Neural progenitor cell (in vitro differentiated cells): ENCODE measurements at places on chromosomes 1 and 21. TPM values are rescaled to one million over a fixed set of nuclear protein-coding genes. Genes with fewer than 3 reads are reported as not detected.

The PALMD gene
- total RNA-seq = not detected in 2 replicates

The C1orf116 gene
- 0.04 and 0.56 TPM in 2 replicates for total RNA-seq

The PGBD5 gene
- 1.2 and 3.6 TPM in 2 replicates for total RNA-seq

The HMGCL gene
- total RNA-seq = 20.7 and 30.7 TPM in 2 replicates

The EPHB2 gene
- 38.3 and 80.2 TPM in 2 replicates for total RNA-seq

The LMX1A gene
- total RNA-seq = 6.6 and 8.7 TPM in 2 replicates

The AQP10 gene
- not detected in 2 replicates for total RNA-seq

The CD1E gene
- total RNA-seq = not detected in 2 replicates

DNA sequence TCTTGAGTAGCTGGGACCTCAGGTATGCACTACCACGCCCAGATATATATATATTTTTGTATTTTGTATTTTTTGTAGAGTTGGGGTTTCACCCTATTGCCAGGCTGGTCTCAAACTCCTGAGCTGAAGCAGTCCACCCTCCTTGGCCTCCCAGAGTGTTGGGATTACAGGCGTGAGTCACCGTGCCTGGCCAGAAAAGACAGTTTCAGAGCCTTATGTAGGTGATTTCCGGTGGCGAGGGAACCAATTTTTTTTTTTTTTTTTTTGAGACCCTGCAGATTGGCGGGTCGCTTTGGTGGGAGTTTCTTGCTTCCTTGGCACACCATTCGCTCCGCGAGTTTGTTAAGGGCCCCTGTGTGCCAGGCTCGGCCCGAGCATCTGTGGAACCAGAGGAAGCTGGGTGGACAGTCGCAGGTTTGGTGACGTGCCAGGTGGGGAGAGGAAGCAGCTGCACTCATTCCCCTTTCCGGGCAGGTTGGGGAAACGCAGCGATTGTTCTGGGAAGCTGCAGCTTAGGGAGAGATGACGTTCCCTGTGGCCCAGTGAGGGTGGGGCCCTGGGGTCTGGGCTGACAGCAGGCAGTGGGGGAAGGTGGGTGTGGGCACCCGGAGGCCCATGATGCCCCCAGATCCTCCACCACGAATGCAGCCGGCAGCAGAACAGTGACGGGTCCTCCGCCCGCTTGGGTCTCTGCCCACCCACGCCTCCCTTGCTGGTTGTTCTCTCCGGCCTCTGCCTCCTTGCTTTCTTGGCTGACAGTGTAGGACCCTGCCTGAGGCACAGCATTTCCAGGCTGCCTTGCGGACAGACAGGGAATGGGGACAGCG lies 25.1 kb downstream of the SPSB1 start:
- DNase-seq = no peak

DNA sequence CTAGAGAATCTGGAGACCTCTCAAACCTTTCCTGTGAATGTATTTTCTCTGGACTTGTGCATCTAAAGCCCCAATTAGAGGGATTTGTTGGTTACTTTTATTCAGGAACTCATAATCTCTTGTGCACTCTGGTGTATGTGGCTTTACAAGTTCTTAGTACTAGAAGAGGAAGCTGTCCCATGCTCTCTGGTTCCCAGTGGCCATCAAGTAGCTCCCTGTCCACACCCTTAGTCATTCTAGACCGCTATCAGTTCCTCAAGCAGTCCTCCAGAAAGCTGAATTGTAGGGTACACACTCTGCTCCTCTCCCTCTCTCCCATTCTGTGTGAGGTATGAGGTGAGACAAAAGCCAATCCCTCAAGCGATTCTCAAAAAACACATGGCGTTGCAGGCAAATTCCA lies 470.3 kb downstream of the PTPRC start:
- no peak for DNase-seq

DNA sequence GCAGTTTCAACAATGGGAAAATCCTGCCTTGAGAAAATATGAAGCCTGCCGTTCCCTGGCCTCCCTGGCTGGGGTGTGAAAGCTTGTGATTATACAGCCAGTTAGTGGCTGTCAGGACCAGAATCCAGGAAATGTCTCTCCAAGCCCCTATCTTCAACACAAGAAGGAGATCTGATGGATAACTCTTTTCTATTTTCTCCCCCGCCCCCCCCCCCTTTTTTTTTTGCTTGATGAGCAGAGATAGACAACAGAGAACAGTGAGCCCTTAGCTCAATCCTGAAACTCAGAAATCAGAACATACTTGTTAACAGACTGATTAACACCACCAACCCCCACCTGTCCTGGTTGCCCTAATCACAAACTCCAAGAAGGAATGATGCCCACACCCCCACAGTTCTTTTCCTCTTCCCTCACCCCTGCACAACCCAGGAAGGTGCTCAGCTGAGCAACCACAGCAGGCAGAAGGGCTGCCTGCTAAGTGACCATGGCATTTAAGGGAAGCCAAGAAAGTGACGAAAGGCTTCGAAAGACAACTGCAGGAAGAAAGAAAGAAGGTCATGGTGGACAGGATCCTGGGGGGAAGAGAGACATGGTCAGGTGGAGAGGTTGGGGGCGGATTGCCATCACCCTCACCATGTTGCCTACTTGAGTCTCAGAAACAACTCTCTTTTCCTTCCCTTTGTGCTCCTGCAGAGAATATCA lies 12.3 kb upstream of the DENND2D start:
- DNase-seq = no peak

- DNase-seq = no peak
Observed at GRCh38 chr1:64874666-64875065, 91.7 kb downstream of the JAK1 start.

- DNase-seq = no peak
Observed at GRCh38 chr21:14523234-14523633, 22.9 kb downstream of the SAMSN1 start.

GRCh38 chr1:45225598-45225997 lies 19.2 kb upstream of the ZSWIM5 start:
- no peak for DNase-seq

GRCh38 chr21:46540087-46540710 lies 64.7 kb downstream of the S100B start:
- no peak for DNase-seq

GRCh38 chr1:159066108-159066507 lies 10.5 kb downstream of the AIM2 start:
- DNase-seq = no peak

GRCh38 chr1:160137216-160137862 lies 14.1 kb upstream of the ATP1A4 start:
- DNase-seq = no peak

GRCh38 chr1:170932236-170932635 lies 3.1 kb upstream of the MROH9 start:
- DNase-seq = no peak

- no peak for DNase-seq
Observed at GRCh38 chr1:17209430-17209829, 4.5 kb downstream of the PADI1 start.

DNA sequence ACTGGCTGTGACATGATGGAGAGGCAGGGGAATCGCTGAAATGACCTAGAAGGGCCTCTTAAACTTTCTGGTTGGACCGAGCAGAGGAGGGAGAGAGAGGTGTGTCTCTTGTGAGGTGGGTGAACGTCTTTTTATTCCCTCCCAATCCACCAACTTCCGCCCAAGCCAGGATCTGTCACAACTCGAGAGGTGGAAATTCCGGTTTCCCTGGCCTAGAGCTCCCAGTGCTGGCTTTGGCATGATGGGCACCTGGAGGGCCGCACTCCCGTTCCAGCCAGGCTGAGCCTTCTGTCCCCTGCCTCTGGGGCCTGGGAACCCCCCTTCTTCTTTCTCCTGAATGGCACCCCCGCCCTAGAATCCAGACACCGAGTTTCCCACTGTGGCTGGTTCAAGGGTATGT lies at the start of gene SEMA4A:
Gene SEMA4A (plus strand): TSS at position 224 of the 400 bp plus-strand sequence. CDS start 994 bp downstream, outside the sequence.
- no peak for DNase-seq

DNA sequence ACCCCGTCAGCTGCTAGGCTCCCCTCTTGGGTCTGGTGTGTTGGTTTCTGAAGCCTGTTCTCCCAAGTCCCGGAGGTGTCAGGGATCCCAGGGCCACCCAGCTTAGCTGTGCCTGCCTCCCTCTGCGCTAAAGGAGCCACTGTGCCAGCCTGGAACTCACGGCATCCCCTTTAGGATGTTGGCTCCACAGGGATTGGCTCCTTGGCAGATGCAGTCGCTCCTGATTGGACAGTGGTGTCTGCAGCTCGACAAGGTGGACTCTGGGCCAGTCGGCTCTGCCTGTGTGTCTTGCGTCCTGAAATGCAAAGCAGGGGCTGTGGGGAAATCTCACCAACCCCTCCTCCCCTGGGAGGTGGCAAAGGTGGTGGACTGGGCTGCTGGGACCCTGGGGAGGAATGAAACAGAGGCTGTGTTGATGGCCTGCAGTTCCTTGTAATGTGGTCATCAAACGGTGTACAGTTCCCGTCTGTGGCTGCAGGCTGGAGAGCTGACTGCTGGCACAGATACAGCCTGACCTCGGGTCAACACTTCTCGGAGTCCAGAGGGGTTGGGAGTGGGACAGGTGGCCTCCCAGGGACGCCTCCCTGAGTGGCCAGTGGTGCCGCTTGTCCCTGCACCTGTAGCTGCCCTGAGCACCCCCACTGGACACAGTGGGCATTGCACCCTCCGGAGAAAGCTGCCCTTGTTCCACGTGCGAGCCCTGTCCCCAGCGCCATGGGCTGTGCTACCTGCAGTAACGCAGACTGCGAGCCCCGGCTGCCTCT lies 11.5 kb upstream of the KCNAB2 start:
- DNase-seq = peak; percentile 76

- DNase-seq = no peak
Observed at GRCh38 chr1:94821636-94822305, 1.6 kb downstream of the SLC44A3 start.

DNA sequence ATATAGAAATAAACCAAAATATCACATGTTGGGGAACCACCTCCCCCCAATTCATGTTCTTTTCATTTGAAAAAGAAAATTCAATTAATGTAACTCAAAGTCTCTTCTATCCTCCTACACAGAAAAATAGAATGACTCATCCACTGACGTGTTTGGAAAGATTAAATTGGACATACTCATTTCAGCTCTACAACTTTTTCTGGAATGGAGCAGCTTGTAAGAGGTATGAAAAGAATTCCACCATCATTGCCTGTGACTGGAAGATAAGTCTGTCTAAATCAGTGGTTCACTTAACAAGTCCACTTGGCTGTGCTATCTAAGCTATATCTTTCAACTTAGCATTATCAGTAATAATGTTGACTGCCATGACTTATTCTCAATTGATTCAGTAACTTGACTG lies 702.3 kb downstream of the BRINP3 start:
- DNase-seq = no peak

- no peak for DNase-seq
Observed at GRCh38 chr1:158833264-158833663, 2.1 kb downstream of the MNDA start.

GRCh38 chr21:43814215-43815106 lies 25.1 kb downstream of the RRP1 start:
- DNase-seq = peak; percentile 66

DNA sequence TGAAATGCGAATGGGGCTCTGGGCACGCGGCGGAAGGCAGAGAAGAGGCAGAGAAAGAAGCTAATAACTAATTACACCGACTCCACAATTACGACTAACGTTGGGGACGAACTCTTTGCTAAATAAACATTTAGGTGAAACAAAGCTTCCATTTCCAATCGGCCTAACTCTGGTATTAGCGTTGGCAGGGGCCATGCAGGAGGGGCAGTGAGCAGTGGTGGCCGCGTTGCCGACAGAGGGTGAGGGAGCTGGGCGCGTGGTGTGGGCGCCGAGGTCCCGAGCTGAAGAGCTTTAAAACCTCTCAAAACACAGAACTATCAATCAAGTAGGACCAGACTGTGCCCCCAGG lies 553 bp upstream of the NDUFV3 start:
- no peak for DNase-seq

- no peak for DNase-seq
Observed at GRCh38 chr1:115082949-115083348, 6.4 kb downstream of the TSPAN2 start.

DNA sequence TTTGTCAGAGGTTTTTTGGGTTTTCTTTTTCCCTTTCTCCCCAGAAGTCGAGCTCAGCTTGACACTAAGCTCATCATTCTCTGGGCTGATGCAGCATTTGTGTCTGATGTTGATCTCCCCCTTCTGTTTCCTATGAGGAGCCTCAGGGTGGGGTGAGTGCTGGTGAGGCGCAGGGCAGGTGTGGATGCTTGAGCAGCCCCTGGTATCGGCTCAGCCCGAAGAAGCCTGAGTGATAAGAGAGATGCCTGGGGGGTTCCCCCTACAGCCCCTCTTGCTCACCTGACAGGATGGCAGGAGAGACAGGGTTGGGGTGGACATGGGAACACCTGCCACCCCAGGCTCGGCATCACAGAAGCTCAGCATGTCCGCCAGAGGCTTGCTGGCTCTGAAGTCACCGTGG lies 239.0 kb downstream of the RHOU start:
- no peak for DNase-seq
